NCI-H1105 treated with DMSO at 0.1 percent for 48 hours (cell line): ENCODE measurements at places on chromosomes 13 and 19.

- DNase-seq: no peak
Observed at GRCh38 chr19:21410166-21410565, 13.2 kb downstream of the ZNF493 start.

- no peak for DNase-seq
Observed at GRCh38 chr13:51894239-51894638, 32.5 kb downstream of the CCDC70 start.

DNA sequence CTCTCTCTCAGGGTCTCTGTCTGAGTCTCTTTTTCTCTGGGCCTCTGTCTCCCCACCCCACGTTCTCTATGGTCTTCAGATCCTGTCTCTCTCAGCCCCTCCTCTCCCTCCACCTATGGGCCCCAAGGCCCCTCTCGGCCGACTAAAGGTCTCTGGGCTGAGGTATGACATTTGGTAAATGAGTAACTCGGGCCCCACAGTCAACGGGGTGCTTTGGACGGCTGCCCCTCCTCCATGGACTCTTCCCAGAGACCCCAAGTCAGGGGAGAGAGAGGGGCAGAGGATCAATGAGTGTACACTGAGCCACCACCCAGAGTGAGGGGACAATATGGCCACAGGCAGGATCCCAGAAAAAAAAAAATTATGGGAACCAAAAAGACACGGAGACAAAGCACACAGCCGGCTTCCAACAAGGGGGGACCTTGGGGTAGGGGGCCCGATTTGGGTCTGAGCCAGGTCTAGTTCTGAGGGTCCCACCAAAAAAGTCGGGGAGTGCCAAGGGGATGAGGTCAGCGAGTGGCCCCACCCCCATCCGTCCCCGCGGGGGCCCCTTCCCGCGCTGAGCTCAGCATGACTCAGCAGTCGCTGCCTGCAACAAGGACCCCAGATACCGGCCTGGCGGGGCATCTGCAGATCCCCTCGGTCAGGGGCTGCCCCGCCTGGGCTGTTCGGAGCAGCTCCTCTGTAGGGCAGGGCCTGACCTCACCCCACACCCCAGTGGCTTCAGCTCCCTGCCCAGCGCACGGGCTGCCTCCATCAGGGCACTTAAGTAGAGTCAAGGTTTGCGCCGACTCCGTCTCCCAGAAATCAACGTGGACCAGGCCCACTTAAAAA lies 1.5 kb upstream of the FTL start:
- no peak for DNase-seq

GRCh38 chr13:94296471-94296870 lies 183.0 kb downstream of the DCT start:
- no peak for DNase-seq

DNA sequence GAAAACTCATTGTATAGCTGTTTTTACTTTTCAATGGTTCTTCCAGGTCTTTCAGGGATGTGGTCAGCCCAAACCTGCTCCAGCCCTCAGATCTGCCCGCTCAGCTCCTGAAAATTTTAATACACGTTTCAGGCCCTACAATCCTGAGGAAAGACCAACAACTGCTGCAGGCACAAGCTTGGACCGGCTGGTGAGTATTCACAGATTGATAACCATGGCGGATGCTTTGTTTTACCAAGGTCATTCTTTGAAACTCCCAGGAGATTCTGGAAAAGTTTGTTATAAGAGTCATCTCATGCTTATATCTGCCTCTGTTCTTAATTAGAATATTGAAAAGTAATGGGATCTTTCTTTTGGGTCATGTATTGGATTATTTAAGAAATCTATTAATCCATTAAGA lies 173.5 kb downstream of the DCT start:
- no peak for DNase-seq

- DNase-seq: peak; percentile 94
Observed at GRCh38 chr13:109744512-109745051, 41.8 kb downstream of the IRS2 start.

DNA sequence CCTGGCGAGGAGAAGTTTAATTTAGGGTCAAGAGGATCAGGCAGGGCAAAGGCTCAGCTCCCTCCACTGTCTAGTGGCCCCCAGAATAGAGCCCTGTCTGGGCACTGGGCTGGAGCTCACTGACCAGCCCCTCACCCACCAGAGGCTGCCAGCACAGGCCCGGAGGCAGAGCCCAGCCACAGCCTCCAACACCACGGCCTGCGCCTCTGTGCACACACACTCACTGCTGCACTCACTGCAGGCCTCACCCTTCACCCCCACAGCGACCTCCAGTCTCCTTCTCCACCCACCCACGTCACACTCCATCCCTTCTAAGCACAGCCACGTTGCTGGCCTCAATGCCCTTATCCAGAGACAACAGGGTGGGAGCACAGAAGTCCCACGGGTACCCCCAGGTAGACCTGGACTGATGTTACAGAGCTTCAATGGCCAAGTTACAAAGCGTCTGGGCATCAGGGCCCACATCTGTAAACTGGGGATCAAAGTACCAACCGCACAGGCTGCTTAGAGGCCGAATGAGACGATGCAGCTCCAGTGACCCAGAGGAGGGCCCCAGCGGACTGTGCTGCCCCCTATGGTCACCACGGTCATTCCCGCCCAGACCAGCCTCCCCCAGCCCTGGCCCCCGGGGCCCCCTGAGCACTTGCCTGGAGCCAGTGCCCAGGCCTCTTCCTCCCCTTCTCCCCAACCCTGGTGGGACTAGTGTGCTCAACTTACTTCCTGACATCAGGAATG lies 4.5 kb upstream of the PRKD2 start:
- DNase-seq: no peak

DNA sequence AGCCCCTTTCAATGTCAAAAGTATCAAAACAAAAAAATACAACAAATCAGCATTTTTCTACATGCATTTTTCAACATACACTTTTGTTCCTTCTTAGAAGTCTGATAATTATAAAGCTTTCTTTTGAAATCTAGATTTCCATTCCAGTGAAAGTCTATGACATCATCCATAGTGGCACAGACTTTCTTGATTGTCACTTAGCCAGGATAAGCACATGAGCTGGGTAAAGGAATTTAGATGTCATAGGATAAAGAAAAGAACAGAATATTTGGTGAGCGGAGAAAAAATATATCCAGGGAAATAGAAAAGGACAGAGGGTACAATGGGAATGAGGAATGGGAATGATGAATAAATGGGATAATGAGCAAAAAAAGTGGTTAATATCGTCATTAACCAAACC lies 15.1 kb upstream of the TRPC4 start:
- DNase-seq: no peak

DNA sequence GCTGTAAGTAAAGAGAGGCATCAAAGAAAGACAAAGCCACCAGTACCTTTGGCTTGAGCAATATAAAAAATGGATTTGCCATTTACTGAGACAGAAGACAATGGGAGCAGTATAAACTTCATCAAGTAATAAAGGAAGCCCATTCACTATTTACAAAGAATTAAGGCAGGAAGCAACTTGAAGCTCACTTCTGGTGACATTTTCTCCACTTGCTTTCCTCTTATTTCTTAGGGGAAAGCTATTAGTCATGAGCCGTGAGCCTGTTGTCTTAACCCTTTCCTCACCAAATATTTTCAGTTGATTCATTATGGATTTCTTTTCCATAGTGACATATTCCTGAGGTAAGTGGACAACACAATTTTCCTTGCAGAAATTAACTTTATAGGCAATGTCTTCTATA lies 156.8 kb downstream of the DNAJC3 start:
- no peak for DNase-seq

DNA sequence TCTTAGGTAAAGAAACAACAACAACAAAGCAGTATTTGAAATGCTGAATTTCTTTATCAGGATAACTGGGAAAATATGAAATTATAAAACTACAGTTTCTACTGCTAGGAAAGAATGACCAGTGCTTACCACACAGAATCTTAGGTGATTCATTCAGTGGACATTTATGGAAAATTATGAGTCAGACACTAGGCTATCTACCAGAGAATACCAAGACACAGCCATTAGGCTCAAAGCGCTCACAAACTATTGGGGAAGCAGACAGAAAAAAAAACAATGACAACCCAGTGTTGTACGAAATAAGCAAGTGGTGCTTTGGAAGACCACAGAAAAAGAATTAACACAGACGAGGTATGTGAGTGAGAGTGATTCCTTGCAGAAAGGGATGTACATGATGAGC lies 1019.5 kb downstream of the PCDH9 start:
- DNase-seq: no peak

DNA sequence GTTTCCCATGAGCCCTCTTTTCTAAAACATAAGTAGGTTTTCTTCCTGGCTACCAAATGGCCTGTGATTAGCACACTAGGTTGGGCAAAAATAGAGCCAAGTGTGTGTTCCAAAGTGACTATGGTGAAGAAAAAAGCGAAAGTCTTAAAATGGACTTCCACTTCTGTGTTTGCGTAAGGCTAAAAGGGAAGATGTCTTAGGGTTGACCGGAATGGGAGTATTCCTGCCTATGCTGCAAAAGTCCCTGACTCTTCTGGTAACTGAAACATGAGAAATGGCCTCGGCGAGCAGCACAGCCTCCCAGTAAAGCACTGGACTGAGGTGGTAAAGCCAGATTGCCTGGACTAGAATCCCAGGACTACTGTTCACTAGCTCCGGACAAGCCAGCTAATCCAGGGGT lies 2.4 kb upstream of the FPR1 start:
- no peak for DNase-seq

DNA sequence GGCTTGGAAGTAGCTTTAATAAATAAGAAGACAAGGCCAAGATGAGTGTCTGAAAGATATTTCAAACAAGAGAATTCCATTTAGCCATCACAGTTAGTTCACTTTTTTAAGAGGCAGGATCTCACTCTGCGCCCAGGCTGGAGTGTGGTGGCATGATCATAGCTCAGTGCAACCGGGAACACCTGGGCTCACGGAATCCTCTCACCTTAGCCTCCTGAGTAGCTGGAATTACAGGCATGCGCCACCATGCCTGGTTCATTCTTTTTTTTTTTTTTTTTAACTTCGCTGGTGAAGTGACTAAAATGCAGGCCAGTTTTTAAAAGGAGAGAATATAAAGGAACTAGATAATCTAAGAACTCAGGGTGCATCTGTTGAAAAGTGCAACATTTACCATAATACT lies 200.3 kb downstream of the KCTD12 start:
- no peak for DNase-seq

DNA sequence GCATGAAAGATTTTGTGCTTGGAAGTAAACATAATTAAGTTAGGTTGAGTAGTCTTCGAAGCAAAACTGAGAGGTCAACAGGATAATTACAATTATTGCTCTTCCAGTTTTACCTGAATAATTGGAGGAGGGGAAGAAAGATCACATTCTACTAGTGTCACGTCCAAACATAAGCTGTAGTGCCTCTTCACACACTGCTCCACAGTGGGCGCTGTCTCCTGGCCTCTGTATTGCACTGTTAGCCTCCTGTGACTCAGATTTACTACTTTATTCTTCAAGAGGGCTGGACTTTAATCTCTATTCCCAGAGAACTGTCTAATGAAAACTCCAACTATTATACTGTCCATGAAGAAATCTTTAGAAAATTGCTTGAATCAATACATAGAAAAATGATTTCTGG lies 62.9 kb downstream of the TRPC4 start:
- DNase-seq: no peak

DNA sequence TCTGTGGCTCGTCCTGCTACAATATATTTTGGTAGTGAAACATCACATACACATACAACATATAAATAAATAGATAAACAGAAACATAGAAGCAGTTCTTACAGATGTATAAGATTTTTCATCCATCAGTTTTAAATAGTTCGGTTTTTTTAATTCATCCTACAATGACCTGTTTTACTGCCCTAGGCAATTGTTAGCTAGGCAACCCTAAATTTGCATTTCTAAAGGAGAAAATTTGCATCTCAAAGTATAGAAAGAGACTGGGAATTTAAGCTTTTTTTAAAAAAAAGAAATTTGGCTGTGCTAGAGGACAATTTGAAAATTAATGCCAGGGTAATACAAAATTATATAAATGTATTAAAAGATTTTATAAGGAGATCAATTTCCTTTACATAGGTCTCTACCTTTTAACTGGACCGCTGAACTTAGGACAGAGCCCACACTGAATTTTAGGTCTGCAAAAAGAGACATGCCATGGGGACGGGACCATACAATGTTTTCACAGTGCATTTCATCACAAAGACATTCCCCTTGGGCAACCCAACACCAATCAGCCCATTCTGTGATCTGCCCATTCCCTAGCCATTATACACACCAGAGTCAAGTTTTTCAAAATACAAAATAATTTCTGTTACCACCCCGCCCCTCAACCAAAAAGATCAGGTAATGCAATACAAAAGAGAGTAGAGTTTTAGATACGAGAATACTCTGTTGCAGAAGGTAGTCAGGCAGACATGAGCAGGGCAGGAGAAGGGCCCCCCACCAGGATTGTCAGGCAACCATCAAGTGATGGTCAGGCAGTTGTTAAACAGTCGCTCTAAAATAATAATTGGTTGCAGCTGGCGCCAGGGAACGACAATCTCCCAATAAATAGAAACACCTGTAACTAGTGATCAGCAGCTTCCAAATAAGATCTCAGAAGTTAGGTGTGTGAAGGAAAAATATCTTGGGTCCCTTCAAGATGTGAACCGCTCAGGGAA lies 299.7 kb upstream of the SGCG start:
- DNase-seq: no peak

DNA sequence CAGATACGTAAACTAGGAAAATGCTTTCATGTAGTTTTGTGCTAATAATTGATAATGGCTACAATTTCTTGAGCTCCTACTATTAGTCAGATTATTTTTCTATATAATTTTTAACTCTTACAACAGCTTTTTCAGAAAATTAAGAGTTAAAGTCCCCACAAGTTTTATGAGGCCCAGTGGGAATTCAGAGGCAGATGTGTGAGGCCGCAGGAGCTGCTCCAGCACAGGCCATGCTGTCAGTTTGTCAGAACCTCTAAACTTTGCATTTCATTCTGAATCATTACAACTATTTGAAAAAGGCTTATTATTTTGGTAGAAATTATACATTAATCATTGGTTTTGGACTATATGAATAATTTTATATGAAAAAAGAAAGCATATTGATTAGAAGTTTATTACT lies 370.8 kb downstream of the MYO16 start:
- DNase-seq: no peak

DNA sequence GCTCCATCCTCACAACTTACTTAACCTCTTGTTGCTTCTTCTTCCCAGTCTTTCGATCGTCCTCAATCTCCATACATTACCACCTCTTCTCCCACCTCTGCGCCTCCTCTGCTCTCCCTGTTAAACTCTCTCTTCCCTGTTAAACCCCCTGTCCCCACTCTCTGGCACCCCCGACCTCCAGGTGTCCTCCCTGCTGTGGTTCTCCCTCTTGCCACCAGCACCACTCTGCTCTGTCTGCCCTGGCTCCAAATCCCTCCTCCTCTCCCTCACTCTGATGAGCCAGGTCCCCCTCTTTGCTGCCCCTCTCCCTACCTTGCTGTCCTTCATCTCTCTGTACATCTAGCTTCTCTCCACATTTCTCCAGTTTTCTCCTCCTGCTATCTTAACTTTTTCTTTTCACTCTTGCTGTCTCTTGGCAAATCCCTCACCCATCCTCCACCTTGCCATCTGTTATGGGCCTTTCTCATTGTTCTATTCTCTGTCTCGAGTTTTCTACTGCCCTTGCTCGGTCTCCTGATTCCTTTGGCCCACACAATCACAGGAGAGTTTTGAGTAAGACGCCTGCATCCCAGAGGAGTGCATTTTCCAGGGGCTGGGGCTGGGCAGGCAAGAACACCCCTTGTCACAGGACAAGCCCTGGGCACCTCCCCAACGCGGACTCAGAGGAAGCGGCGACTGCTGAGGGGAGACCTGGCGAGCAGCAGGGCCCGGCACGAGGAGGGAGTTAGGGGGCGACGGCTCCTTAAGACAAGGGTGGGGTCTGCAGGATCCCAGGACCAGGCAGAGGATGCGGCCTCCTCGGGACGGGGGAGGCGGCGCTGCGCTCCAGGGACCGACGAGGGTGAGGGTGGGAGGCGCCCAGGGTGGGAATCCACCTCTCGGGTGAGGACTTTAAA lies 21.4 kb upstream of the ERVV-1 start:
- no peak for DNase-seq

- no peak for DNase-seq
Observed at GRCh38 chr19:53182202-53182601, 11.0 kb downstream of the ZNF665 start.
